Left colon (tissue), 2 donors: ENCODE measurements at places on chromosomes 2 and 18. TPM values are rescaled to one million over a fixed set of nuclear protein-coding genes. Genes with fewer than 3 reads are reported as not detected.

DNA sequence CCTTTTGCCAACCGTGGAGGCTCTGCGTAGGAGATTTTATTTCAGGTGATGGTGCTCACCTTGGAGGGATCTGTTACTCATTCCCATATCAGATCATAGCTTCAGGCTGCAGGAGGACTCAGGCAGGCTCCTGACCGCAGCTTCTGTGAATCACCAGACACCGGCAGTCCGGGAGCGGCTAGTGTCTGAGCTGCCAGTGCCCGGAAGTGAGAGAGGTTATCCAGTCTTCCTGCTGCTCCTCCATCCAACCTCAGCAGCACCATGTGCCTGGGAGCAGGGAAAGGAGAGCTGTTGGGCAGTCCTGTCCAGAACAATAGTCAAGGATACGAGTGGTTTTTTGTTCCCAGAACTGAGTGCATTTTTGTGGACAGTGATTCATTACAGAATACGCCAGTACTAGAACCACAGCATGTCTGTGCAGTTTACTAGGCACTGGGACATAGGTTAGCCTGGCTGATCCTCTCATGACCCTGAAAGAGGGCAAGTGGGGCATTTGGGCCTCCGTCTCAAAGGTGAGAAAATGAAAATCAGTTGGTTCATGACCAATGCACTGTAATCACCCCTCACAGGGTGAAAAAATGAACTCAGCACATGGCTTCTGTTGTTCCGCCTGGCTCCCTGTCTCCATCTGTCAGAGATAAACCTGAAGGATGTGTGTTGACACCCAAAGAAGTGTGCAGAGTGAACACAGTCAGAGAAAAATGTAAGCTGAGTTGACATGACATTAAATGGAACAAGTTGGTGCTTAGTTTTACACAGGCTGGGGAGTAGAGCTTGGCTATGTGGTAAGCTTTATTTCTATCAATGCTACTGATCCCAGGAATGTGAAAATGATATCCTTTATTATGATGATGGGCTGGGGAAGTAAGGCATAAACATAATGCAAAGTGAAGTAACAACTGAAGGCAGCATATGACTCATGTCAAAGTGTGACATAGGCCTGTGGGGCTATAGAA is 12.2 kb downstream of the FHOD3 start:
- DNase-seq = no peak

DNA sequence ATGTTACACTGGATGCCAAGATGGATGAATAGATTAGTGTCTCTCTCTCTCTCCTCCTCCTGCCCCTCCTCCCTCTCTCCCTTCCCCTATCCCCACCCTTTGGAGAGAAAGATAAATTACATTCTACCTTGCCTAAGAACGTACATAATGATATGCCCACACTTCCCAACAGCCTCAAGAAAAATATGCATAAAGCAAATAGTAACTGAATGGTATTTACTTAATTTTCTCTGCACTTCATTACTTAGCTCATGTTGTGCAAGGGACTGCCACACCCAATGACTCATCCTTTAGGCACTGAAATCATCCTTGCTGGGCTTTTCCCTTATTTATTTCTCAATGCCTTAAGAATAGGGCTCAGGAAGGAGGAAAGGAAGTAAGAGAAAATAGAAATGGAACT is 137.3 kb upstream of the PID1 start:
- DNase-seq = no peak

GRCh38 chr2:121866789-121867188 is 111.3 kb downstream of the TSN start:
- no peak for DNase-seq

GRCh38 chr2:9831670-9832069 is 11.6 kb upstream of the TAF1B start:
- DNase-seq = no peak

LTBP1 gene
- total RNA-seq = 24.8 TPM
